Retina (tissue), 1 donor: ENCODE measurements at places on chromosomes 13 and 19.
A peak's percentile ranks its signal among the peaks of the same experiment; 100 is the strongest.

- DNase-seq = no peak
Observed at GRCh38 chr19:18057557-18057956, 29.2 kb downstream of the IL12RB1 start.

DNA sequence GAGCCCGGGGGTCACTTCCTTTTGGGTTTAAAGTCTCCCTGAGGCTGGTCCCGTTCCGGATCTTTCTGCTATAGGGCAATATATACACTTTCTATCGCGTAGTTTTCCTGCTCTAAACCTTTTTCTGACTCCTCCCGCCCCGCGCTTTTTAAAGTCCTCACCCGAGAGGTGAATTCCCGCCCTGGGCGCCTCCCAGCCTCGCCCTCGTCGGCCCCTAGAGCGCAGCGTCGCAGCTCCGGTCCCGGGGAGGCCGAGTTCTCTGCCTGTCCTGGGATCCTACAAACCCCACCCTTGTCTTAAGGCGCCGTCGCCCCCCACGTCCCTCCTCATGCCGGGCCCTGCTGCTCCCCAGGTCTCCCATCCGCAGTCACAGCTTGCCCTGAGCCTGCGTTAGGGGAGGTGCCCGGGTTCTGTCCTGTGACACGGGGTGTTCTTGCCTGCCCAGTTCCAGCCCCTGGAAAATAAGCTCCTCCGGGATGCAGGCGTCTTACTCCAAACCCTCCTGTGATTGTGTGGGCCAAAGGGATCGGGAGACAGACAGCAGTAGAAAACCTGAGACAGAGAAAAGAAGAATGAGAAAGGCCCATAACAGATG is 491 bp downstream of the ZNF525 start:
- no peak for DNase-seq

DNA sequence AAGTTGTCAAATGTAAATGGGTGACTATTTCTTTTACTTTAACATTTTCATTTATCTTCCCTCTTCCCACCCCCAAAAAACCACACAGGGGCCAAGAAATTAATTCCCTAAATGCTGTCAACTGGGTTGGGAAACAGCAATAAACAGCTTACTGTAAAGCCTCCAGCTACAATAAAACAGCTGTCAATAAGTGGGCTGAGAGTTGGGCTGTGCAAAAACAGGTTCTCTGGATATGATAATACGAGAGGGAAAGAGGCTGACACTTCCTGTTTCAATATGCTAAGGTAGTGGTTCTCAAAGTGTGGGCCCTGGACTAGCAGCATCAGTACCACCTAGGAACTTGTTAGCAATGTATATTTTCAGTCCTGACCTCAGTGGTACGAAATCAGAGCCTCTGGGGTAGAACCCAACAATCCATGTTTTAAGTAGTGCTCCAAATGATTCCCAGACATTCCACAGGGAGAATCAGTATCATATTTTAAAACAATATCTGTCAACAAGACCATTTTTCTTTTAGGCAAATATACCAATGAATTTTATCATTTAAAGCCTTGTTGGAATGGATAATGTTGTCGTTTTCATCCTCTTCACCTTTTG is 8.4 kb downstream of the PCDH9 start:
- no peak for DNase-seq

DNA sequence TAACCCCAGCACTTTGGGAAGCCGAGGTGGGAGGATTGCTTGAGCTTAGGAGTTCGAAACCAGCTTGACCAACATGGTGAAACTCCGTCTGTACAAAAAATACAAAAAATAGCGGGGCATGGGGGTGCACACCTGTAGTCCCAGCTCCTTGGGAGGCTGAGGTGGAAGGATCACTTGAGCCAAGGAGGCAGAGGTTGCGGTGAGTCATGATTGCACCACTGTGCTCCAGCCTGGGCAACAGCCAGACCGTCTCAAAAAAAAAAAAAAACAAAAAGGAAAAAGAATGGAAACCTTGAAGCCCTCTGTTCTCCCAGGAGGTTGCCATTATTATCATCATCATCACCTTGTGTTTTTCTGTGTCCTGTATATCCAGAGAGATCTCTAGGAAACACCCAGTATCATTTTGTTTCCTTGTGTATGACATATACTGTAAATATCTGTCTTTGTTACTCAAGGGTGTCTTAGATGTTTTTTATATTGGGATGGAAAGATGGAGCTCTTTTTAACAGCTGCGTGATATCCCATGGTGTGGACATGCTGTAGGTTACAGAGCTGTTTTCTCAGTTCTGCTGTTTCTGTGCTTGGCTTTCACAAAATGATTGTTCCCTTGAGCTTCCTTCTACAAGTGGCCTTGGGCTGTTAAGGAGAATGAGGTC is 11.8 kb downstream of the CHAF1A start:
- DNase-seq = no peak

DNA sequence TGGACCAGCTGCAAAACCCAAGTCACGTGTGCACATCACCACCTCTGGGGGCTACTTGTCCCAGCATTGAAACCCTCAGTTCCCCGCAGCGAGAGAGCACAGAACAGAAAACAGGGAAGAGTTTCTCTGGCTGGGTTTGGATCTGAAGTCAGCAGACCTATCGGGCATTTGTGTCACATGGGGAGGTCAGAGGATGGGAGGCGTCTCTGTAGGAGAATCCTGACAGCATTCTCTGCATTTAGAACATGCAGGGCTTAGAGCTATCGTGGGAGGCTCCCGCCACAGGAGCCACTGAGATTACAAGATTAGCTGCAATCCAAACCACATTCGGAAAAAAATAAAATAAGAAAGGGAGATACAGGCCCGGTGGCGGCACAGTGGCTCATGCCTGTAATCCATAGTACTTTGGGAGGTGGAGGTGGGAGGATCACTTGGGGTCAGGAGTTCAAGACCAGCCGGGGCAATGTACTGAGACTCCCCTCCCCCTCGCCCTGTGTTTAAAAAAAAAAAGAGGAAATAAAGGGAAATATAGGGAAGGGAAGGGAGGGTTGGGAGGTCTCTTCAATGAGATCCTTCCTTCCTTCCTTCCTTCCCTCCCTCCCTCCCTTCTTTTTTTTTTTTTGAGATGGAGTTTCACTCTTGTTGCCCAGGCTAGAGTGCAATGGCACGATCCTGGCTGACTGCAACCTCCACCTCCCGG is 2.9 kb upstream of the TLE6 start:
- DNase-seq = no peak

GRCh38 chr19:49348305-49349189 is 13.3 kb downstream of the CD37 start:
- DNase-seq = no peak

GRCh38 chr13:19726611-19727010 is 56.1 kb downstream of the PSPC1 start:
- DNase-seq = no peak

DNA sequence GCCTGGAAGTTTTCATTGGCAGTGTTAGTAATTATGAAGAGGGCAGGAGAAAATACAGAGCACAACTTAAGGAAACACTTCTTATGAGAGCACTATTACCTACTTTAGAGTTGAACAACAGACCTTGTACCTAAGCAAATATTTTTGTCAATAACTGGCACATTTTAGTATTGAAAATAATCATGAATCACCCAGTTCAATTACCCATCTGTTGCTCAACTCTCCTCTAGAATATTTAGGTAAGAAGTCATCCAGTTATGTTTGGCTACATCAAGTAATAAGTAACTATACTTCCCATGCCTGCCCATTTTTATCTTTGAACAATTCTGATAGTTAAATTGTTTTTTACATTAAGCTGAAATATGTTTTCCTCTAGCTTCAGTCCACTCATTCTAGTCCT is 893.4 kb downstream of the DIAPH3 start:
- DNase-seq = no peak

- DNase-seq = no peak
Observed at GRCh38 chr19:17209126-17210036, 5.8 kb upstream of the USE1 start.

- no peak for DNase-seq
Observed at GRCh38 chr19:45173816-45174215, 4.2 kb downstream of the TRAPPC6A start.

- DNase-seq = no peak
Observed at GRCh38 chr13:18948664-18949488, 232.7 kb downstream of the TUBA3C start.

GRCh38 chr13:105008604-105009003 is 1526.9 kb downstream of the EFNB2 start:
- DNase-seq = no peak

- no peak for DNase-seq
Observed at GRCh38 chr19:6495947-6496346, 6.2 kb downstream of the TUBB4A start.

GRCh38 chr13:71339005-71339404 is 528.0 kb downstream of the DACH1 start:
- DNase-seq = no peak

- no peak for DNase-seq
Observed at GRCh38 chr13:33145667-33146066, 129.4 kb downstream of the KL start.

GRCh38 chr13:58478858-58479257 is 847.3 kb downstream of the PCDH17 start:
- no peak for DNase-seq

DNA sequence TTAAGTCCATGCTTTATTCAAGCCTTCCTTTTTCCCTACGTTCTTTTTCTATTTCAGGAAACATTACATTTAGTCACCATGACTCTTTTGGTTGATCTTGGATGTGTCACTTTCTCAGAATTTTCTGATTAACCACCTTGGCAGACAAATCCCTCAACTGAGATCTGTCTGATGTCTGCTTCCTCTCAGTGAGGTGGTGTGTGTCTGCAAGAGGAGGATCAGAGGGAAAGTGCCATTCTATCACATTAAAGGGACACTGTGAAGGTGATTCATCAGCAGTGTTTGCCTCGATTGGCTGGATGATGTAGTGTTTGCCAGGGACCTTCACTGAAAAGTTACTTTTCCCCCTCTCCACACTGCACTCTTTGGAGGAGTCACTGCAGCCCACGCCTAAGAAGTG is 3.0 kb upstream of the CCNP start:
- no peak for DNase-seq

DNA sequence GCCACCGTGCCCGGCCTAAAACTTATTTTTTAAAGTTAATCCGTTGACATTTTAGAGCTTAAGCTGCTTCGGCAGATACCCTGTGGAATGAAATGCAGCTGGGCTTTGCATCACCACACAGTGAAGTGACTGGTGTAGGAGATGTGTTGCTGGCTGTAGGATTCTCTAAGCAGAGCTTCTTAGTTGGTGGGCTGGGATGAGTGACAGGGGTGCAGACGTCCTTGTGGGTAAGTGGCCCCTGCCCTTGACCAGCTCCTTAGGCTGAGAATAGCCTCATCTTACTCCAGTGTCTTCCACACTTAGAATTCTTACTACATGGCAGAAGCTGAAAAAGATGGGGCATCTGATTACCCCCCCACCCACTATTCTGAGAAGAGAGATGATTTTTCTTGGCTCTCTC is 11.6 kb downstream of the GATAD2A start:
- DNase-seq = no peak

- DNase-seq = peak; percentile 38
Observed at GRCh38 chr13:25371158-25371874, 458 bp upstream of the ATP8A2 start.

DNA sequence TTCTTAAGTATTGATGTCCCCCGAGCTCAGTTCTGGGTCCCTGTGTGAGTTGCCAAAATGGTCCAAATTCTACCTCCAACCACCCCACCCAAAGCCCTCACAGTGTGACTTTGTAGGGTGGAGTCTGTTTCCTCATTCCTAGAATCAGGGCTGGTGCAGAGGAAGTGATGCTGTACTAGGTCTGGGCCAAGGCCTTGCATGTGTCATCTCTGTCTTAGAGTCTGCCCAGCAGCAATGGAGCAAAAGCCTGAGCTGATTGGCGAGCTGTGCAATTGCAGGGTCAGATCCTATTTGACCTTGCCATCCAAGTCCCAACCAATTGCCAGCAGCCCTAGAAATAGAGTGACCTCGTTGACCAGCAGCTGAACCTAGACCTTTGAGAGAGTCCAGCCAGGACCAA is 97.0 kb upstream of the ANKRD10 start:
- no peak for DNase-seq

GRCh38 chr19:17260842-17261325 is 3.7 kb downstream of the USHBP1 start:
- peak; percentile 70 for DNase-seq

DNA sequence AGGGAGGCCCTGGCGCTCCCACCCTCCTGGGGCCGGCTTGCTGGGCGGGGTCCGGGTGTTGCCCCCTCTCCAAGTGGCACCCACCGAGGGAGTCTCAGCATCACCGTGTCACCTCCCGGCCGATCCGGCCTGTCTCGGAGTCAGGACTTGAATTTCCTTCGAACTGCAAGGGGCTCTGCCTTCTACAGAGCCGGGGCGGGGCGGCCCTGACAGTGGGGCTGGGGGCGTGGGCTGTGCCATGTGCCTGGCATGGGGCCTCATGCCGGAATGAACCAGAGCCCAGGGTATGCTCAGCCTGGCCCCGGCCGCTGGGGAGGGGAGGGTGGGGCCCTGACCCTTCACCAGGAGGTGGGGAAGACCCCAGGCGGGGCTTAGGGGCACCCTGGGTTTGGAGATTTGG is 47.0 kb upstream of the TCF3 start:
- no peak for DNase-seq

GRCh38 chr19:53907193-53907581 is 1.9 kb upstream of the CACNG7 start:
- no peak for DNase-seq

DNA sequence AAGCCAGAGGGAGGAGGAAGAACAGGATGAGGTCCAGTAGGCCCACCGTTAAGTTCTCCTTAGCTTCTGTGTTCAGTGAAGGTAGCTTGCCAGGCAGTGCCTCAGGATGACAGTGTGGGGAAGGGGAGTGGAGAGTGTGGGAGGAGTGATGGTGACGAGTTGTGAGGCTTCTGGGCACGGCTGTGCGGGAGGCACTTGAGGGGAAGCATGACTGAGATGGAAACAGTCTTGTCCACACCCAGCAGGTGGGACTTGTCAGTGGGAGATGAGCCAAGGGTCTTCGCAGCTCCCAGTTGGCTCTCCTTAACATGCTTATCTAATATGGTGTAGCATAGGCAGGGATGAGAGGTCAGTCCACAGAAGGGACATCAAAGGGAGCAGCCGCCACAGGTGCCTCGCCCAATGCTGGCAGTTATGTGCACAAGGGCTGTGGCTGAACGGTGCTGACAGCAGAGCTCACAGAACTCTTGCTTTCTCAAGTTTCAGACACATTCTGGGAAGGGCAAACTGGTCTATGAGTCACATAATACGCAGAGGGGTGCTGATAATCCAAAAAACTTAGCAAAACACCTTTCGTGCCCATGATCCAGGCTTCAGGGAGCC is 47.5 kb downstream of the OXGR1 start:
- no peak for DNase-seq

DNA sequence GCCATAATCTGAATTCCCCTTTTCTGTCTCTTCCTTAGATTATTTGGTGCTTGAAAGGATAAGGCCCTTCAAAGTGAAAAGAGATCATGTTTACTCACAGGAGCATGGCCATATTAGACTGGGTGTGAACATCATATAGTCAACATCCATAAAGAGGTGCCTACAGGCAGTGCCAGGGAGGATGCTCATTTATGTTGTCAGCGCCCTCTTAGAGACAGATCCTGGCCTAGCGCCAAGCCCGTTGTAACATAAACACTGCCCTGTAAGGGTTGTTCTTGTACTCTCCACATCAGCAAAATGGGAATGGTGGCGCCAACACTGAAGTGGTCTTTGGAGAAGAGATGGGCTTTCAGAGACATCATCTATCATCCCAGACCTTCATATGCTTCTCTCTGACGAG is 16.1 kb downstream of the PCDH8 start:
- no peak for DNase-seq

- no peak for DNase-seq
Observed at GRCh38 chr13:76043874-76044273, 407.7 kb downstream of the LMO7 start.
